Trophoblast cell (in vitro differentiated cells and primary cell): ENCODE measurements at places on chromosomes 4 and X.

- DNase-seq: peak; percentile 72
Observed at GRCh38 chr4:83231620-83232076, 53.0 kb downstream of the COQ2 start.

DNA sequence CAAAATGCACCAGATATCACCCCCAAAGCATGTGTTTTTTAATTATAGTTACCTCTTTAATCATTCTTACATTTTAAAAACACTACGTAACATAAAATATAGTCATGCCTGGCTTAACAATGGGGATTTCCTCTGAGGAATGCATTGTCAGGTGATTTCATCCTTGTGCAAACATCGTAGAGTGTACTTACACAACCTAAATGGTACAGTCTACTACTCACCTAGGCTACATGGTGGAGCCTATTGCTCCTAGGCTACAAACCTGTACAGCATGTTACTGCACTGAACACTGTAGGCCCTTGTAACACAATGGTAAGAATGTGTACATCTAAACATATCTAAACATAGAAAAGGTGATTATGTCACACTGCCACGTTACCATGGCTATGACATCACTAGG is 208.6 kb downstream of the SPOCK3 start:
- DNase-seq: peak; percentile 3

DNA sequence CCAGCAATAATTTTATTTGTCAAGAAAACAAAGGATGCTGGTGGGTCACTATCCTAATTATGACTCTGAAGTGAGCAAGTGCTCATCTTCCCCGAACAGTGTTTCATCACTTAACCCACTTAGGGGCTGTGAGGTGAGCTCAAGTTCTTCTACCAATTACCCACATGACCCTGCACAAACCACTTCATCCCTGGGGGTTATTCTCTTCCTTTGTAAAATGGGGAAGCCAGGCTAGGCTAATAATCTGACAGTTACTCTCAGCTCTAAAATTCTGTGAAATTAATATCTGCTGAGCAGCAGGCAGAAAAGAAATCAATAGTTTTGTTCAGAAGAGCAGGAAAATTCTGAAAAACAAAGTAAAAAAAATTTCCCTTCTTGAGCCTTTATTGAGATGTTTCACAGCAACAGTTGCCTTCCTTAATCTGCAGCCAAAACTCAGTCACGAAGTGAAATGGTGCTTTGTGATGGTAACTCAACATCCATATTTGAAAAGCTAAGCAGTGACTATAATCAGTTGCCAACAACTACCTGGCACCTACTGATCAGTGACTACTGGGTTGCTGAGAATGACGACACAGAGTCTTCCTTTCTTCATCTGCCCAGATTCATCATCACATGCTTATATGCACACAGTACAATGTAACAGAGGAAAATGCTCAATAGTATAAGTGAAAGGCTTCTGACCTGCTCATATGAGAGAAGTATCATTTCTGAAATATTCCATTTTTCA is 24.1 kb downstream of the ATP8A1 start:
- DNase-seq: no peak

DNA sequence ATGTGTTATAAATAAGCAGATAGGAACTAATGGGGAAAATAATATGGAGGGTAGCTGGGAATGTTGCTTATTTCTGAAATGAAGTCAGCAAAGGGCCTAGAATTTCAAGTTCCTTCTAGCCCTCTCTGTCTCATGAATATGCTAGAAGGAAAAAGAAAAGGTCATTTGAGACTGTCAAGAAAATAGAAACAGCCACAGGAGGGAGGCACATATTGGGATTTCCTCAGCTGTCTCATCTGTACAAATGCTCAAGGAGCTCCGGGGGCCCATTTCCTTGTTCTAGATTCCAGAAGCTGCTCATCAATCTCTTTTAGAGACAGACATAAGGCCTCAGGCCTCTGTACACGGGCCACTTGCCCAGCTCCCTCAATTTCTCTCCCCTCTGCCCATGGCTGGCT is 127.6 kb upstream of the ETNPPL start:
- no peak for DNase-seq

GRCh38 chr4:24368801-24369200 is 215.6 kb downstream of the DHX15 start:
- no peak for DNase-seq
